ENCODE measurements at places on chromosomes 6 and 20.

DNA sequence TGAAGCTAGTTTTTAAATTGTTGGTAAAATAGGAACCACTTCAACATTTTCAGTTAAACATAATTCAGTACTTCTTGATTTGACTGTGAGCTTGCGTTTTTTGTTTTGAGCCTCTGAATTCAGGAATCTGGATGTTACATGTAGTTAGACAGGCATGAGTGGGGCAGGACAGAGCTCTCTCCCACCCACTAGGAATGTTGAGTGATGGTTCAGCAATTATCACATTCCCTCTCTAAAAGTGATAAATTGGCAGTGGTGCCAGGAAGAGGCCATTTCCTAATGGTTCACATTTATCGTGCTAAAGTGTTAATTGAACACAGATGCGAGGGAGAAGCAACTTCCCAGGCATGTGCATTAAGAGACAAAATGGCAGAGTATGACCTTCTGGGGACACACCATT, 465.5 kb upstream of the HTR1E start:
- DNase-seq = no peak

- no peak for DNase-seq
Observed at GRCh38 chr20:3648951-3649350, 14.2 kb downstream of the GFRA4 start.

DNA sequence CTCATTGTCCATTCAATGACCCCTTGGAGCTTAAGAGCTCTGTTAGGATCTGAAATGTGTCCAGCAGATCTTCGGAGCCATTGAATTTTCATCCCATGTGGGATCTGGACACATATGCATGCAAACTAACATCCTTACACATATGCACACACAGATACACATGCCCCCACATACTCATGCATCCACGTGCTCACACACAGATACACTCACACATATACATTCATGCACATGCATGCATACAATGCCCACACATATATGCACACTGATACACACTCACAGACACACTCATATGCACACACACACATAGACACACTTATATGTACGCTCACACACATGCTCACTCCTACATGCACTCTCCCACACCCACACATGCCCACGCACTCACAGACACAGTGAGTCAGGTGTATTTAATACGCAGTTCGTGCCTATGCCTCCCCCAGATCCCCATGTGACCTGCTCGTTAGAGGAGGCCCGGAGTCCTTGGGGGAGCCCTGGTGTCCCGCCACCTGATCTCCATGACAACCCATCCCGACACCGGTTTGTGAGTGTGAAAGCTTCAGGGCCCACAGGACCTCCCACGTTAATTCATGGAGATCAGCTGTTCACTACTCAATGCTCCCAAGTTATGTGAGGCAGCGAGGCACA, 121.9 kb upstream of the SULF2 start:
- peak; percentile 79 for DNase-seq

DNA sequence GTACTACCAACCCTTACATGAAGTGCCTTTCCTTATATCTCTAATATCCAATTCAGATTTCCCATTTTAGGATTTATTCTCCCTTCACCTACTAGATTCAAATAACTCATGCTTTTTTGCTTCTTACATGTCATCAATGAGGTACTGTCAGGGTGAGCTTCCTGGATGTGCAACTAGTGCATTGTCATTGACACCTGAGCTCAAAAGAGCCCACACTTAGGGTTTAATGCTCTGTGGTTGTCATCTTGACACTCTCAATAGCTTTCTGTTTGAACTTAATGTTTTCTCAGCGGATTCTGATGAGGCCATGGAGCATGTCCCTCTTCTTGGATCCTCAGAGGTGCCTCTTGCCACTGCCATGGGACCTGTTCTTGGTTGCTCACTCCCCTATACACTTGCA, 1033.3 kb upstream of the EYS start:
- no peak for DNase-seq

Data from NCI-H1694 treated with DMSO at 0.1 percent for 48 hours (cell line).